Left cardiac atrium (tissue), 4 donors: ENCODE measurements at places on chromosomes 16 and 17. TPM values are rescaled to one million over a fixed set of nuclear protein-coding genes. Genes with fewer than 3 reads are reported as not detected.

DNA sequence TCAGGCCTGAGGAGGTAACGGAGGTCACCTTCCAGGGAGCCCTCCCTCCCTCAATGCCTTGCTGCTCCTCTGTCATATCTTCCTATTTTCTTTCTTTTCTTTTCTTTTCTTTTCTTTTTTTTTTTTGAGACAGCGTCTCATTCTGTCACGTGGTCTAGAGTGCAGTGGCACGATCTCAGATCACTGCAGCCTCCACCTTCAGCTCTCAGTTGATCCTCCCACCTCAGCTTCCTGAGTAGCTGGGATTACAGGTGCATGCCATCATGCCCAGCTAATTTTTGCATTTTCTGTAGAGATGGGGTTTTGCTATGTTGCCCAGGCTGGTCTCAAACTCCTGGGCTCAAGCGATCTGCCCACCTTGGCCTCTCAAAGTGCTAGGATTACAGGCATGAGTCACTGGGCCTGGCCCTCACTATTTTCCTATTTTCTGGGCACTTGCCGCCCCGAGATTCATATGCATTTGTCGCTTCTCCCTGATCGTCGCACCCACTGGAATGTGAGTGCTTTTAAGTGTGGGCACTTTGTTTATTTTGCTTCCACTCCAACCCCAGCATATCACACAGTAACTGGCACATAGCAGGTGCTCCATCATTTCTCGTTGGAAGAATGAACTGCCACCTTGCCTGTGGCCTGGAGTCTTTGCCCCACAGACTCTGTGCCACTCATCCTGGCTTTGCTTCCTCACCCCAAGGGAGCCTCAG lies 31.7 kb downstream of the CPNE2 start:
- no peak for DNase-seq

DNA sequence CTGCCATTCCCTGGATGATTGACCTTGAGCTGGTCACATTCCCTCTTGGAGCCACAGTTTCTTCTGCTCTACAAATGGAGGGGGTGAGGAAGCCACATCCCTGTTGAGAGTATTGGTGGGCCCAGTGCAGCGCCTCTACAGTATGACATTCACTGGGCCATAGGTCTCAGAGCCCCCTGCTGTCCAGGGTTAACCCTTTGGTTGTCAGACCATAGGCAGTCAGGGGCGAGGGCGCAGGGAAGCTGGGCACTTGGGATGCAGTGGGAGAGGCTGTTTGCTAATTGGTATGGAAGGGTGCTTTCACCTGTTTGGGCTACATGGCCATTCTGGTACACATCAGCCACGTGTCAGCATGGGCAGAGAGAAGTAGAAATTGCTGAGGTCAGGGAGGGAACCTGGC lies 27.3 kb upstream of the WFDC1 start:
- DNase-seq: no peak

DNA sequence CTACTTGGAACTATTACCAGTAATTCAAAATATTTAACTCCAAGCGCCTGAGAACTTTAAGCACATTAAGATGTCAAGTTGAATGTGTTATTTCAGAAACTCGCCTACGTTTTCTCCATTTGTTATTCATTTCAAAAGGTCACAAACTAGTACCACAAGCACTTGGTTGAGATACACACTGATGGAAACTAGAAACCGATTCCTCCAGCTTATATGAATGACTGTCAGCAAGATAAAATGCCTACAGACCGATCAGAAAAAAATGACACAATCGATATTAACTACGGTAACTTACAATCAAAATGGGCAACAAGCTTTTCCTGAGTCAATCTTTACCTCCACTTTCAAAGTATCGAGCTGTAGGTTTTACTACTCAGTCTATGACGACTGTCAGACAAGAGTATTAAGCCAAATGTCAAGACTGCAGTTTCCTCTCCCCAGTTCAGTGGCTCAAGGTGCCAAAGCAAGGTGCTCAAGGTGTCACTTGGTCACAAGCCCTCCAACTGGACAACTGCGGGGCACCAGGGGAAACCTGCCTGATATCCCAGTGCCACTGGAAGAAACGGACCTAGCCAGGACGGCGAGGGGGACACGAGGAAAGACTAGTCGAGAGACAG lies 678 bp downstream of the SRP68 start:
- DNase-seq: no peak

KIF18B gene
- 0.85 TPM for total RNA-seq

CAPN15 gene
- 25.8 TPM for total RNA-seq

TMEM238L gene
- not detected for total RNA-seq

SLFN12L gene
- total RNA-seq: 1.3 TPM

DNA sequence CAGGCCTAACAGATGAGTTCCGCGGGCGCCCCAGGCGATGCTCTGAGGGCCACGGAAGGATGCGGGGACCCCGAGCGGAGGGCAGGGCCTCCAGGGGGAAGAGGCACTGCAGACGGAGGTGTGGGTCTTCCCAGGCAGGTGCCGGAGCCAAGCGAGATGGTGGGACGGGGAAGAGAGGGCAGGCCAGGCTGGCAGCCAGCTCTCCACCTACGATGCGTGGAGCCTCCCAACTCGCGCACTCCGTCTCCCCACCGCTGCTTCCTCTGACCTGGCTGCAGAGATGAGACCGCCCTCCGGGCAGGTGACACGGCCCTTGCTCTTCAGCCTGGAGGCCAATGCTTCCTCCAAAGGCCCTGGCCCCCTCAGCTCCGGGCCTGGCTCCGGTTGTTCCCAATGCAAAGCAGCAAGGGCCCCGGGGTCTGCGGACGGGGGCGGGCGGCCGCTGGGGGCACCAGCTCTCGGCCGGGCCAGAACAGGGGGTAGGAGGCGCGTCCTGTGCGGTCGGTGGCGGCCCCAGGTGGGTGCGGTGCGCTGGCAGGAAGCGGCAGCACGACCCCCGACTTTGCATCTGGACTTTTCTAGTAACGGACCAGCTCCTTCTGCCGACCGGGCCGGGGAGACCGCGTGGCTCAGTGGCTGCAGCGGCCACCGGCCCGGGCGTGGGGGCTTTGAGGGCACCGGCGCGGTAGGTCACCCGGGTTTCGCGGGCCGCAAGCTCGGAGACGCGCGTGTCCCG lies 1.5 kb upstream of the SOX8 start:
- DNase-seq: no peak

DNA sequence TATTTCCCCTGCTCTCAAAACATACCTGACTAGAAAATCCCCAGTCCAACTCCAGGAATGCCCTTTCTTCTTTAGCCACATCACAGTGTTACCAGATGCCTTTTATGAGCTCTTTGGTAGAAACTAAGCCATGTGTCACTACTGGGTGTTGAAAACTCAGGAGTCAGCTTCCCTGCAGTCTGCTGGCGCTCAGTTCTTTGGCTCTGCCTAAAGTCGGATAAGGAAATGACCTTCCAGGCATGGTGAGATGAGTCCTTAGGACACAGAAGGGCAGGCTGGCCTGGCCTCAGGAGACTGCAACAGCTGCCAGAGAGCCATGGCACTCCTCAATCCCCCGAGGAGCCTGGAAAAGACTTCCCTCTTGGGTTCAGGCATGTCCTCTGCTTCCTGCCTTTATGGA lies 89.1 kb downstream of the CDH13 start:
- peak; percentile 51 for DNase-seq

DNA sequence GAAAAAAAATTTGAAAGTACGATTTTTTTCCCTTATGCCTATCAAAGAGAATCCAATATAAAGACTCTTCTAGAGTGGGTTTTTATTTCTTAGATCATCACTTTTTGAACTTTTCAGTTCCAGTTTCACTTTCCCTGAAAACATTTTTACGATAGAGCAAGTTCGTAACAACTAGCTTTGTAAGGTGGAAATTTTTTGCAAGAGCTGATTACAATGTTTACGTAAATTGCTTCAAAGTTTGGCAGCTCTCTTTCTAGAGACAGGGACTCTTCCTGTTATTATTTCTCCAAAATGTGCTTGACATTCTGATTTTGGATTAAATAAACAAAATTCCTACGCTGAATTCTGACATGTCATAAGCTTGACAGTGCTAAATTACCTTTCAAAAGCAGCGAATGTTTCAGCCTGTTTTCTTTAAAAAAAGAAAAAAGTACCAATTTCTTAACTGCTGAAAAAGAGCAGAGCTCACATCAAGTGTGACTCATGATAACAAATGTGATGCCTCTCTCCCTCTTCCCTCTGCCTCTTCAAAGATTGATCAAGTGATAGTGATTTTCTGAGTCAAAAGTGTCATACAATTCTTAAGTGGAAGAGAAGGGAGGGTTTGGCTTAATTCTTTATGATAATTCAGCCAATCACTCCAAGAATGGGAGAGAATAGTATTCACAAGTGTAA lies 175.2 kb downstream of the KCNJ2 start:
- no peak for DNase-seq

DNA sequence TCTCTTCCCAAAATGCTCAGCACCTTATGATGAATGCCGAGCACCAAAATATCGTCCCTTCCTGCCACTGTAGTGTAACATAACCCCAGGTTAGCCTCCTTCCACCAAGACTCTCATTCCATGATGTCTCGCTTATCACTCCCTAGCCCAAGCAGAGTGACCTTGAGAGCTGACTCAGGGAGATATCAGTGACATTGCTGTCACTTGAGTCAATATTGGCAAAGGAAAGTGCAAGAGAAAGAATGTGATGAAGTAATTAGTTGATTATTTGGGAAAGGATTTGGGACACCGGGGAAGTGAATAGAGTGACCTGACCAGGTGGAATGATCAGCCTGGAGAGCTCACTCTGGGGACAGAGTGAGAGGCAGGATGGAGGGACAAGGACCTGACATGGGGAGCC lies 2.6 kb upstream of the ANKFN1 start:
- DNase-seq: no peak

DNA sequence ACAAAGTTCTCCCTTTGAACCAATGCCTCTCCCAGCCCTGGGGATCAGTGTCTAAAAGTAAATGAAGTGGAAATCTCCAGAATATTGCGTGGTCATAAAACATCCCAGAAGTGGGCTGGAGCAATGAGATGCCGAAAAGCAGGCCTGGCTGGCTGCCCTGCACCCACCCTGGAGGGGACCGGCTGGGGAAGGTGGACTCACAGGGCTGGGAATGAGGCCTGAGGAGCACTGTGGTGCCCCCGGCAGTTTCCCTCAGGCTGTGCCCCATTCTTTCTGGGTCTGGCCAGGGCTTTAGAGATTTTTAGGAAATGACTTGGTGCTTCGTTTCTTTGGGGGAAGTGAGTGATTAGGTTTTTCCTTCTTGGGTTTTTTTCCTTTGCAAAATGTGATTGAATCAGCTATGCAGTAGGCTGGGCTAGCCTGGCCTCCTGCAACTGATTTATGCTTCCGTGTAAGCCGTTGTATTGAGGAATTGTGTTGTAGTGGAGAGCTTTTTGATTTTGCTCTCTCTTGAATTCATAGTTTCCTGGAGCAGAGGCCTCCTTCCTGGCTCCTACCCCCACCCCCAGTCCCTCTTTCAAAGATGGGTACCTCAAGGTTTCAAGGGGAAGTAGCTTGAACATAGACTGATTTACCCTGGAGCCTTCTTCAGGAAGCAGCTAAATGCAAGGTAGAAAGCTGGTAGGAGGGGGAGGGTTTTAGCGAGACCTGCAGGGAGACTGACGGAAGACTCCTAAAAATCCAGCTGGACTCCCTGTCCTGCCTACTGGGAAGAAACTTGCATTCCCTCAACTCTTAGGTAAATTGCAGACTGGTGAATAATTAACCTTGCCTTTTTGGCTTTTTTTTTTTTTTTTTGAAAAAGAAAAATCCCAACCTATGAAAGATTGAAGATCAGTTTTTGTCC lies 170.2 kb downstream of the RAB11FIP4 start:
- no peak for DNase-seq

HAGH gene
- 113 TPM for total RNA-seq

- DNase-seq: no peak
These were observed 48.0 kb upstream of the CDYL2 start for GRCh38 chr16:80852261-80852872.

SAMD14 gene
- 2.1 TPM for total RNA-seq

C1QL1 gene
- 2.9 TPM for total RNA-seq

GRCh38 chr17:42120770-42121769 lies at the start of gene KAT2A:
Gene KAT2A (minus strand): TSS chr17:42121367. CDS start chr17:42121304, 63 bp downstream.
- peak; percentile 87 for DNase-seq

GRCh38 chr17:51006601-51007000 lies 114.1 kb downstream of the SPAG9 start:
- DNase-seq: no peak

GRCh38 chr16:56709443-56710040 lies 20.4 kb upstream of the NUP93 start:
- no peak for DNase-seq

ABCA9 gene
- 29.7 TPM for total RNA-seq

DNA sequence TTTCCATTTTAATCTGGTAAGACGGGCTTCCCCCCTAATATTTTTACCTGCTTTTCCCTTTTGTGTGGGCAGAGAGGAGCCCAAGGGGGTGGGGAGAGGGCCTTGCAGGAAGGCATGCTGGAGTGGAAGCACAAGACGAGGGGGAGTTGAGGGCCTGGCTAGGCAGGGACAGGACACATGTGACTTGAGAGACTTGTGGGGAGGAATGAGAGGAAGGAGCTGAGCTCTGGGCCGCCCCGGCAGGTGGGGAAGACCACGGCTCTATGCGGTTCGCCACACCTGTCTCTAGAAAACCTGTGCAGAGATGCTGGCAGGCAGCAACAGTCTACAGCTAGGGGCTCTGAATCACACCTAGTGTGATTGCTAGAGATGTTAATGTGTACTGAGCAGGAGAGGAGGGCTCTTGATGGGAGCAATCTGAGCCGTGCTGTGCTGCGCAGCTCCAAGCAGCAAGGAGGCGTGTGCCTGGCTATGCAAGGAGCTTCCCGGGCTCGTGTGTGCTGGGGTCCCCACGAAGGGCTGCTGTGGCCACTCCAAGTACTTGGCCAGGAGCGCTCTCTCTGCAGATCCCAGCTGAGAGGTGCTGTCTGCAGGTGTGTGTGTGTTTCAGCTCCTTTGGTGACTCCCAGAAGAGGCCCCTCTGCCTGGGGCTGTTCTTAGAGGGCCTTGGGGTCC lies 50.2 kb downstream of the PDPK1 start:
- DNase-seq: peak; percentile 6

GRCh38 chr16:9996221-9996620 lies 186.0 kb downstream of the GRIN2A start:
- DNase-seq: no peak

TMEM114 gene
- total RNA-seq: not detected

DNAAF1 gene
- total RNA-seq: not detected

TBKBP1 gene
- 17.9 TPM for total RNA-seq

DNA sequence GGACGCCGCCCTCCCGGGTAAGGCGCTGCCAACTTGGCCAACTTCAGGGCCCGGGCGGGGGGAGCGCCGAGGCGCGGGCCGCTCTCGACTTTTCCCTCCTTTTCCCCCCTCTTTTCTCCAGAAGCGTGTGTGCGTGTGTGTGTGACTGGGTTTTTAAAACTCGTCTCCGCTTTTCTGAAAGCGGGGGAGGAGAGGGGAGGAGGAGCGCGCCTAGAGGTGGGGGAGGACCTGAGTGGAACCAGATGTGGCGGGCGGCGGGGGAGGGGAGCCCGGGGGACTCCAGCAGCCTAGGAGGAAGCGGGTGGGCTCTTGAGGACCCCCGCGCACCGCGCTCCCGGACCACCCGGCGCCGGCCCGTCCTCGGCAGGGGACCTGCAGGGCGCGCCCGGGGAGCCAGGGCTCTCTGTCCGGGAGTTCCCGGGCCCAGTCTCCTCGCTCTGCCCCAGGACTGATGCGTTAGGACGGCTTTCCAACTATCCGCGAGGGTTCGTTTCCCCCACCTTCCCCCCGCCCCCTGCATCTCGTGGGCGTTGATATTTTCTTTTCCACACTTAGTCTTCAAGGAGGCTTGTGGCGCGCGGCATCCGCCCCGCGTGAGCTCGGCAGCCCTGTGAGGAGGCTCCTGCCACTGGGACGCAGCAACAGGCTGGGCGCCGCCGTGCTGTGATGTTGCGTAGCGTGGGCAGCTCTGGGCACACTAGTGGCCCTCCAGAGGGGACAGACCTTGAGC lies 599 bp downstream of the MRC2 start:
- peak; percentile 70 for DNase-seq

- no peak for DNase-seq
These were observed 35.4 kb downstream of the ADAM11 start for GRCh38 chr17:44793885-44794842.
